AG04450 (cell line): ENCODE measurements at places on chromosomes 7 and 10.

DNA sequence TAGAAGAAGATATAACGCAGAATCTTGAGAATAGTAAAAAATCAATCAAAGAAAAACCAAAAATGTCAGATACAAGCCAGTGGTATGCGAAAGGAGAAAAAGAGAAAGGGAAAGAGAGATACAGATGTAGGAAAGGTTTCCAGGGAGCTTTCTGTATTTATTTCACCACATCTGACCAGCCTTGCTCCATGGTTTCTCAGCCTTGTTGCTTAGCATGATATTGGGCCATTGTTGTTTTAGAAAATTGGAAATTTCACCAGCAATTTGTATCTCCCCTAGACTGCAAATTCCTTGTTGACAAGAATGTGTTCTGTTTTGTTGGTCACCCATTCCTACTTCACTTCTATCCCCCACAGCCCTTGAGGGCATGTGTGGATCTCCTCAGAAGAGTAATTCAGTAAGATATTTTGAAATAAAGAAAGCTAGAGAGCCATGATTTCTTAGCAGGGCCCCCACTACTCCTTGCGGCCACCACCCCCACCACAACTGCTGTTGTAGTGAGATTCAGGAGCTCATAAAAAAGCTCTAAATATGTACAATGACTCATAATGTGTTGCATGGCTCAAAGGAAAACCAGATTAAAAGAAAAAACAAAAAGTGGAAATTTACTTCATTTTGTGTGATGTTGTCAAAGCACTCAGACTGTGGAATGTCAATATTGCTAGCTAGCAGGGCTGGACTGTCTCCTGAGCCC lies 138.7 kb downstream of the CHRM2 start:
- DNase-seq: no peak

DNA sequence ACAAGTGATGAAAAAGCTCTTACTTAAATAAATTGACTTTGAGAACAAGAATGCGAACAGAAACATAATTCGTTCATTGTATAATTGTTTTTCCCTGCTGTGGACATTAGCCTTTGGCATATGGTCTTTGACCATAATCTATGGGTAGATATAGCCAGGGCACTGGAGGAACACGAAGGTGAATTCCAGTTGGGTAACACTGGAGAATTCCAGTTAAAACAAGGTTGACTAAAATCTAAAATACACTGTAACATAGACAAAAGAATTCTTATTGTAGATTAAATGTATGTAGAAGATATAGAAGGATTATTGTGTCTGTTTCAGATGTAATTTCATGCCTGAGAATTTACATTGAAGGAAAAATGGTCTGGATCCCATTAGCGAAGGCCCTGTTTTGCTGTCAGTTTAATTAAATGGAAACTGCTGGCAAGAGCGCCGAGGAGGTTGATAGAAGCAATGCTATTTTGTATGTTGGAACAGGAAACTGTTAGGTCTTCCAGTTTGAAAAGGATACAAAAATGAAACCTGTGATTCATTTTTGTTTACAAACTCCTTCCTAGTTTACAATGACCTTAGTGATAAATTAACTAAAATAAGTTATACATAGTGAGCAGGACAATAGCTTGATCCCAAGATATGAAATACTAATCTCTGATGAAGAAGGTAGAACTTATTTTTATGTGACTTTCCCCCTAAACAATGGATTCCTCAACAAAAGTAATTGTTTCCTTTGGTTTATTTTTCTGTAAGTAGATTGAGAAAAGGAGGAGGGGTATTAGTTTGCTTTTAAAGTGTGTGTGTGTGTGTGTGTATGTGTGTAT lies 68.9 kb downstream of the ARID5B start:
- no peak for DNase-seq

DNA sequence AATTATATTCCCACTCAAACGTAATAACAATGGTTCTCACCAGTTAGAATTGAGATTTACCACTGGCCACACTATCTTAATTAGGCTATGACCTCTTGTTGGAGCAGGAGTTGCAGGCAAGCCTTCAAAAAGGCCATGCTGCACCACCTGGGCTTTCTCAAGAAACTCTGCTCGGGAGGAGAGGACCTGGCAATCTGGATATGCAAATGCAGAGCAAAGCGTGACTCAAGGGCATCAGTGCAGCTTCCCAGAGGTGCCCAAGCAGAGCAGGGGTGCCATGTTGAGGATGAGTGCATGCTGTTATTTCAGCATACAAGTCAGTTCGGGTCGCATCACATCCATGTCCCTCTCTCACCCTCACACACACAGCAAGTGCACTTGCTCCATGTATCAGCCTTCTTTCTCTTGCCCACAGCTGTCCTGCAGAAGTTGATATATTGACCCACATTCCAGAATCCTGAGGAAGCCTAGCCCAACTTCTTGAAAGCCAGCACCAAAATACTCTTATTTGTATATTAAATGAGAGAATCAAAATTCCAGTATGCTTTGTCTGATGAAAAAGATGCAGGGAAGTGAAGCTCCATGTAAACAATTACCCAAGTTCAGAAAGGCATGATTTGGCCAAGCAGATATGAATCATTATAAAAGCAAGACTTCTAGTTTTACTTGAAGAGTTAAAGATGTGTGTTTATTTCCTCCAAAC lies 55.7 kb upstream of the IL6 start:
- peak; percentile 80 for DNase-seq

DNA sequence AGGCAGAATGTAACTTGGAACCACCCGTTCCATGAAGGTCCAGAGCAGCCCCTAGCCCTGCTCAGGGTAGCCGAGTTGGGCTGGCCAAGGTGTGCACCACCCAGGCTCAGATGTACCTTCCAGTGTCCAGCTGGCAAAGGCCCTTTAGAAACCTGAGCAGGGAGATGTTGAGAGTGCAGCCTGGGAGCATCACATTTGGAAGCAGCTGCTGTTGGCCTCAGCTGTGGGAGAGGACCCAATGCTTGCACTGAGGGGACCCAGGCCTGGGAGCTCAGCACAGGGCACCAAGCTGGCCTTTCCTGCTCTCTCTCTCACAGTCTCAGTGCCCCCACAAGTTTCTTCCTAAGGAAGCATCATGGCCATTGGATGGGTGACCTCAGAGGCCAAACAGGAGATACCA lies 33.5 kb downstream of the ANXA8 start:
- no peak for DNase-seq

DNA sequence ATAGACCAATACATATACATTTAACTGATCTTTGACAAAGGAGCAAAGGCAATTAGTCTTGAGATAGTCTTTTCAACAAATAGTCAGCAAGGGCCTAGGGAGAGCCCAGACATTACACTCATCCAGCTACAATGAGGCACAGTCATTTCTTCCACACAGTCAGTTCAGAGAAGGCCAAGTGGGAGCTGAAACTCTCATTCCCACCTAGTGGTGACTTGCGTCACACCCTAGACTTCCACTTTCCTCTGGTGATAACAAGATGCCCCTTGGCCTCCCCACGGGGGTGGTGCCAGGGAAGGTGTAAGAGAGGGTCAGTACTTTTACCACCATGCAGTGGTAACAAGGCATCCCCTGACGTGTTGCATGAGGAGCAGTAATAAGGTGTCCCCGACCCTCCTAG lies 8.0 kb downstream of the FRMPD2 start:
- no peak for DNase-seq

- no peak for DNase-seq
Observed at GRCh38 chr10:32409741-32410140, 36.2 kb upstream of the CCDC7 start.

- no peak for DNase-seq
Observed at GRCh38 chr10:70626056-70626455, 23.5 kb upstream of the PRF1 start.

DNA sequence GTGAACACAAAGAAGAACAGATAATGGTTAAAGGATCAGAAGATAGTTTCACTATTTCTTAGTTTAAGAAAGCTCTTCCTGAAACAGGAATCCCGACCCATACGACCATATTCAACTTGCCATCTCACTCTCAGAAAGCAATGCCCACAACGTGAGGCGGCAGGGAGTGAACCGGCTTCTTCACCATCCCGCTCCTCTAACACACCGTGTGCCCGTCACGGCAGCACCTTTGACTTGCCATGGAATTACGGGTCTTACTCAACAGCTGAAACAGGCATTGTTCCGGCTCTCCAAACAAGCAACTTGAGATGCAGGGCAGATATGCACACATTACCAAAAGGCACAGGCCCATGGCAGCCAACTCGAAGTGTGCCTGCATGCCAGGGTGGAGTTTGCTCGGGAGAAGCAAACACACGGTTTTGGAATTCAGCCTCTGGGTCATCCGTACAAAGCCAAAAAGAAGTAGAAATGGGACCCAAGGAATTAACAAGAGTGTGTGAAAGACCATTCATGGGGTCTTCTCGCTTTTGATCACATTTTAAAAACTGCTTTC lies 293.6 kb downstream of the DNAJB6 start:
- no peak for DNase-seq

DNA sequence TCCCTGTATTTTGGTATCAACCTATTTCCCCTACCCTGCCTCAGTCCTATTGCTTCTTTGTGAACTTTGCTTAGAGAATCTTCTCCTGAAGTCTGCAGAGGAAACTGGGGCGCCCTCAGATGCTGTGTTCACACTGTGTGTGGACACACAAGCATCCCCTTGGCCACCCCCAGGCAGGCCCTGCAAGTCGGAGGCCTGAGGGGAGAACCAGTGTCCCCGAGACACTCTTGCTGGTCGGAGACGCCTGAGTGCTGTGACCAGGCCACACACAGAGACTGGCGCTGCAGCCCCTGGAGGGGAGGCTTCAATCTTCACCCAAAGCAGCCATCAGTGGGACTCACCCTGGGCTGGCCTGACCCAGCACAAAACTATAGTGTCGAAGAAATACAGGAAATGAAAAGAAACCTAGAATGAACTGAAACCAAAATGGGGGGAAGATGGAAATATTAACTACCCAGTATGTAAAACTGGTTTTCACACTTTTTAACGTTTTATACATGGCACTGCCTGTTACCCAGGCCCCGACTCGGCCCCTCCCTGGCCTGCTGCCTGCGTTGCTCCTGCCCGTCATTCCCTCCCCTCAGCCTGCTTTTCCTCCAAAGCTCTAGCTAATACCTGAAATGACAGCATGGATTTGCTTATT lies 48.4 kb upstream of the FAM20C start:
- no peak for DNase-seq
